ENCODE measurements at places on chromosomes 1 and 21.

GRCh38 chr1:46487818-46488218, 1.8 kb upstream of the DMBX1 start:
- no peak for DNase-seq

GRCh38 chr21:35086357-35086756, 37.3 kb upstream of the RUNX1 start:
- no peak for DNase-seq

DNA sequence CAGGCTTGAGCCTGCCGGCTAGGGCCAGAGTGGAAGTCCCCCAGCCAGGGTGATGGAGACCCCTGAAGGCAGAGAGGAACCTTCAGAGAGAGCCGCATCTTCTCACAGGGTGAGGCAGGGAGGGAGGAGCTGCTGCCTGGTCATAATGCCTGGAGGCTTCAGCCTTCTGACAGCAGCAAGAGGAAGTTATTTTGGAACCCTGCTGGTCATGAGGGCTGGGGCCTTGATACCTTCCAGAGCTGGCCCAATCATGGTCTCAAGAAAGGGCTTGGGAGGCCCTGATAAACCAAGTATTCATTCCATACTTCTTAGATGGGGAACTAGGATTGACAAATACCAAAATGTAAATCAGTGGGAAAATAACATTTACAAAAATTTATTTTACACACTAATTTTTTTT, 26.6 kb upstream of the MPZL1 start:
- no peak for DNase-seq

DNA sequence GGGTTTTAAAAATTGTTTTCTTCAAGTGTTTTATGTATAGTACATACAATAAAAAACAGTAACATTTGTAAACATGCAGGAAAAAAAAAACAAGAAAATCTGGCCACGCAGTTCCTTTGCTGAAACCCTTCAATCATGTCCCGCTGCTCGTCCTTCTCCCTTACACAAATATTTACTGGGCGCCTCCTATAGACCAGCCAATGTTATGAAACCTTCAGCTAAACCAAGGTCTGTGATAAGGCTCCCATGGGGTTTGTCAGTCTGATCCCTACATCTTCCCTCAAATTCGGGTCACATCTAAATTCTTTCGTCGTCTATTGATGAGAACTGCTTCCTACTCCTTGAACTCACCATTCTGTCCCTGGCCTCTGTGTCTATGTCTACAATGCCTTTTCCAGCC, 583.9 kb downstream of the SMYD3 start:
- DNase-seq: no peak

DNA sequence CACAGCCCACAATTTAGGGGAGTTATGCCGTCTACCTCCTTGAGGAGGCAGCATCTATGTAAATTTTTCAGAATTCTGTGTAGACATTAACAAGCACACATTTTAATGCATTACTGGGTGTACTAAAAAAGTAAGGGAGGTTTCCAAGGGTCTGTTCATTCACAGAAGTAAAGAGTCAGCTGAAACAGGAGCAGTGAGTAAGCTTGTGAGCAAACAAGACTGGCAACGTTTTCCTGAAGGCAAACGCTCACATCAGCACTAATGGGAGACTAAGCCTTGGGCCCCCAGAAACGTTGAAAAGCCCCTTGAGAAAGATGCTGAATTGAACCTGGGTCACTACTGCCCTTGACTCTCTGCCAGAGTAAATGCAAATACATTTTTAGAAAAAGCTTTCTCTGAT, 25.7 kb downstream of the RPRD2 start:
- DNase-seq: no peak
